ENCODE measurements at places on chromosomes 4 and X.
A peak's percentile ranks its signal among the peaks of the same experiment; 100 is the strongest.

GRCh38 chr4:85498068-85498733 is 23.3 kb downstream of the ARHGAP24 start:
- DNase-seq: no peak

GRCh38 chrX:9195199-9195880 is 161.4 kb upstream of the FAM9B start:
- no peak for DNase-seq

GRCh38 chr4:167222099-167222498 is 12.2 kb downstream of the SPOCK3 start:
- DNase-seq: no peak

GRCh38 chrX:19658030-19658429 is 142.7 kb upstream of the MAP3K15 start:
- DNase-seq: no peak

- DNase-seq: no peak
Observed at GRCh38 chrX:140765043-140765784, 55.7 kb downstream of the LINC00632 start.

DNA sequence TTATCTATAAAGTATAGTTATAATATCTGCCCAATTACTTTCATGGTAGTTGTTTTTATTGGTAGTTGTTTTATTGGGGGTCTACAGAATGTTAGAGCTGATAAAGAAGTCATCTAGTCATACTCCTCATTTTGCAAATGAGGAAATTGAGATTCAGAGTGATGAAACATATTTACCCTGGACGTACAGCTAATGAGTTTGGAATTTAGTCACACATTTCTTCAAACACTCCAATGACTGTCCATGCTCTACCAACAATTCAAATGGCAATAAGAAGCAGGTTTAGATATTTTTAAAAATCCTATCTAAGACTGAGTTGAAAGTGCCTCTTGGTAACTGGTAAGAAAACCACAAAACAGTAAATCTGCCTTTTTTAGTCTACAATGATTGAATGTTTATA is 98.2 kb downstream of the MAGEC1 start:
- no peak for DNase-seq

- DNase-seq: no peak
Observed at GRCh38 chrX:15815779-15816437, 25.6 kb downstream of the ZRSR2 start.

GRCh38 chrX:21926116-21926515 is 14.4 kb upstream of the SMS start:
- DNase-seq: no peak

GRCh38 chrX:50115973-50116372 is 84.8 kb downstream of the AKAP4 start:
- DNase-seq: no peak

- DNase-seq: no peak
Observed at GRCh38 chr4:54742636-54743399, 85.1 kb downstream of the KIT start.

DNA sequence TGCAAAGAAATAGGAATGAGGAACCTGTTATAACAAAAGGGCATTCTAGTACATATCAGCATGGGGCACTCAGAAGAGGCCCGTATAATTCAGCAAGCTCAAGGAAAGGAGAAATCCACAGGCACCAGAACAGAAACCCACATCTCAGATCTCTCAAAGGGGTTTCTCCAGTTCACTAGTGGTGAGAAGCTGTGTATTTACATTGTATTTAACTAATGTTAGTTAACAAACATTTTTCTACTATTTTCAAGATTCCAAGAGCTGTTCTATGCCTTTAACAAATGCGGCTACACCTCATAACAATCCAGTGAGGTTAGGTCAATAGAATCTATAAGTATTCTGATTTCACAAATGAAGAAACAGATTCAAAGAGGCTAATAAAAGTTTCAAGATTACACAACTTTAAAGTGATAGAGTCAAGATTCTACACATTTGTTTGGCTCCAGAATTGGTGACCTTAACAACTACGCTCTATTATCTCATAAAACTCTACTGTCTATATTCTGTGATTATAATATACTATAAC is 77.3 kb downstream of the CXXC4 start:
- no peak for DNase-seq

DNA sequence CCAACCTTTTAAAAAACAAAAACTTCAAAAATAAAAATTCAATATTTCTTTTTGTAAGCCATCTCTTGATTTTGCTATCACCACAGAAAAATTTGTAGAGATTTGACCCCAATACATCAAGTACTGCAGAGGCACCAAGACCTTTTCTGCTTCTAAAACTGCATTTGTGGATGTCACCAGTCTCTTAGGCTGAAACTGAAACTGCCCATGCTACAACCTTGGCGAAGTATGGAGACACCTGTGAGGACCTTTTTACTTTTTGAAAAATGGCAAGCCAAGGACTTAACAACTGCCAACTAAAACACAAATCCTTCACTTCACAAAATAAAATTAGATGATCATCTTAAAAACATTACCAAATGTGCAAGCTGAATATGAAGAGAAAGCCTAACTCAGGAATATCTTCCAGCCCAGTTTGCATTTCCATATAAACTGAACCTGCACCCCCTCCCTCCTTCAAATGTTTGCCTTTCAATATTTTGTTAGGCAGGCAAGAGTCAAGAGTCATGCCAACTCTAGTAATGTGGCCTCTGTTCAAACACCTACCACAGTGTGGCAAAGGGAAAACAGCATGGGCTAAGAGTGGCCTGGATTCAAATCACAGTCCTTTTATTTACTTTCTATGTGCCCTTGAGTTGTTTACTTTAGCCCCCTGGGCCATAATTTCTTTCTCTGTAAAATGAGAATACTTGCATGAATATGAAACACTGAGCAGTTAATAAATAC is 389.4 kb downstream of the OPHN1 start:
- DNase-seq: no peak

DNA sequence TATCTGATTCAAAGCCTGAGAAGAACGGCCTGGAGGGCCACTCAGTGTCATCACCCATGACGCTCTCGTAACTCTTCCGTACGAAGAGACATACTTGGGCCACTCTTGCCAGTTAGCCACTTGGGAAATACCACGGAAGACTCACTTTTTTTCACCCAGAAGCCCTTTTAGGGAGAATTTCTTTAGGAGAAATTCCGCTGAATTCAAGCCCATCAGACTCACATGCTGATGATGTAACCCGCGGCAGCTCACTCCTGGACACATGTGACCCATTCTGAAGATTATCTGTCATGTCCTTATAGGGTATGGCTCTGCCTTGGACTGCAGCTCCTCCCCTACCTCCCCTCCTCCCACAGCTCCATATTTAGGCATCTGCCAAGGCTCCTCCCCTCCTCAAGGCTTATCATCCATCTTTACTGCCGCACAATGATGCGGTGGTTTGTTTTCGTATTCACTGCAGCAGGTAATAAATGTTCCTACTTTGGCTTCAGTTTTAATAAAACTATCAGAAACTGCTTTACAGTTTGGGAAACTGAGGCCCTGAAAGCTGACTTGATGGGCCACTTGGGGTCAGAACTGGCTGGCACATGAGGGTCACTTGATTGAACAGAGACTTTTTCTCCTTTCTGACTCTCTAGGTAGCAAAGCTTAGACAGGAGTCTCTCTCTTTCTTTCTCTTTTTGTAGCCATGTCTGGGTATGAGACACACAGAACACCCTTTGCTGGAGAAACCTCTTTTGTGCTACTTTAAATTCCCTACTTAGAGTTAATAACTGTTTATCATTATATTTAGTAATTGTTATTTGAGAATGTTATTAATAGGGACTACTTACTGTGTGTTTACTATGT is 42.1 kb downstream of the RHOH start:
- peak; percentile 68 for DNase-seq

DNA sequence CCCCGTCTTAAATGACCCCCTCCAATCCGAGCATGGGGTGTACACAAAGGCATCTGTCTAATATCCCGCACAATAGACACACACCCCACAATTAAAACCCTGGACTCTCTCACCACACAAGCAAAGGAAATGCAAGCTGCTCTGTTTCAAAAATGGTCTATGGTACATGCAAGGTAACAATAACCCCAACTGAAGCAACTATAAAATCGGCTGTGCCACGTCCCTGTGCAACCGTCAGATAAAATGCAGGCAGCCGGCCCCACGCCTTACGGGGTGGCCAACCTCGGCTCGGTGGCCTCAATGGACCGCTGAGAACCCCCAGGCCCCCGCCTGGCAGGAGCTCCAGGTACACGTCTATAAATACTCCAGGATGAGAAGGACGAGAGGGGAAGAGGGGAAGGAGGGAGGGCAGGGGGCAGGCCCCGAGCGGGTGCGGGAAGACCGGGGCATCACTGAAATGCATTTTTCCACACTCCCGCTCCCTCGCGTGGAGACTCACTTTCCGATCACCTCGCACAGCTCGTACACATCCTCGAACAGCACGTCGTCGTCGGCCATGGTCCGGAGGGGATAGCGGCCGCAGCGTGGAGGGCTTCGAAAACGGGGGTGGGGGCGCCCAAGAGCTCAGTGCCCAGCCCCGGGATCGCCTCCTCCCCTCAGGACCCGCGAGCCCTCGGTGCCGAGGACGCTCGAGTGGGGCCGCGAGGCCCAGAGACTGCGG is 763 bp downstream of the CASK start:
- DNase-seq: no peak

DNA sequence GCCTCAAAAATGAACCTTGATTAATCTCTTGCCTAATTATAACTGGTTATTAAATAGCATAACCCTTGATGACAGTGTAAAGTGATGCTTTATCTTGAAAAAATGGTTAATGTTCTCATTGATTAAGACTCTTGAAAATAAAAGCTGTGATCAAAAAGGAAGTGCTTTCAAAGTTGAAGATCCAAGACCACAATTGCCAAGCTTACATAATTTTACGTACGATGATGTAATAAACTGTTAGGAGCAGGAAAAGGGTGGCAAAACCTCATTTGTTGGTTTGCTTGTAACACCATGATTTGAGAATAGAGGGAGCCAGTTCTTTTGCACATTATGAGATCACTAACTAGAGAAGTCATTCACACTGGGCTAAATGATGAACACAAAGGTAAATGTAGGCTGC is 322.2 kb downstream of the ADGRL3 start:
- DNase-seq: no peak

GRCh38 chr4:6221851-6222760 is 21.8 kb upstream of the JAKMIP1 start:
- no peak for DNase-seq

GRCh38 chr4:60389633-60390032 is 810.5 kb upstream of the ADGRL3 start:
- no peak for DNase-seq

DNA sequence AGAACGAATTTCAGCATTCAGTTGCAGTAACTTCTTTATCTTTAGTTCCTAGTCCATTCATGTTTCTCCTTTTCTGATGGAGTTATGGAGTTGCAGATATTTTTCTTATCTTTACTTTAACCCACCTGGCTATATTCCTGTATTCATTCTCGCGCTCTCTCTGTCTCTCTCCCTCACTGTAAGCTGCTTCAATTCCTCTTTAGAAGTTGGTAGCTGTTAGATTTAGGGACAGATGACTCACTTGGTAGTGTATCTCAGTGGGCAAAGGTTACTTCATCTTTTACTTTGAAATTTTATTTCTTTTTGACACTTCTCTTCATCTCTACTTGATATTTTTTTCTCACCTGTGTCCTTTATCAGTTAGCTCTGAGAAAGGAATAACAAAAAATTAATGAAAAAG is 49.6 kb upstream of the BRS3 start:
- no peak for DNase-seq

- DNase-seq: no peak
Observed at GRCh38 chr4:105644257-105644656, 64.2 kb downstream of the INTS12 start.

- no peak for DNase-seq
Observed at GRCh38 chr4:184331268-184331995, 113.8 kb upstream of the ENPP6 start.

- no peak for DNase-seq
Observed at GRCh38 chr4:179607003-179607402, 2164.8 kb upstream of the AGA start.

DNA sequence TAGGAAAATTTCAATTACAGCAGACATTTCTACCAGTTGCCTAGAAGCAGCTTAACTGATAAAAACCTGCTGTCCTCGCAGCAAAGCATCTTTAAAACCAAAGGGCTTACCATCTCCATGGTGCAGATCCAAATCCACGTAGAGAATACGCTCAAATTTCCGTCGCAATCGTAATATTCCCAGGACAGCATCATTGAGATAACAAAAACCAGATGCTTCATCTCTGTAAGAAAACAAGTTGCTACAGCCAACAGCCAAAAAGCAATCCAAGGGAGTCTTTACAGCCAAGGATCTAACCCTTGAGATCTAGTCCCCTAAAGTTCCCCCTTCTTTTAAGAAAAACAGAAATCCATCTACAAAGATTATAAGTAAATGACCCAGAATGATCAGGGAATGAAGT is 77.6 kb downstream of the HDAC8 start:
- DNase-seq: no peak

- no peak for DNase-seq
Observed at GRCh38 chr4:185404031-185404430, 7.4 kb downstream of the ANKRD37 start.

DNA sequence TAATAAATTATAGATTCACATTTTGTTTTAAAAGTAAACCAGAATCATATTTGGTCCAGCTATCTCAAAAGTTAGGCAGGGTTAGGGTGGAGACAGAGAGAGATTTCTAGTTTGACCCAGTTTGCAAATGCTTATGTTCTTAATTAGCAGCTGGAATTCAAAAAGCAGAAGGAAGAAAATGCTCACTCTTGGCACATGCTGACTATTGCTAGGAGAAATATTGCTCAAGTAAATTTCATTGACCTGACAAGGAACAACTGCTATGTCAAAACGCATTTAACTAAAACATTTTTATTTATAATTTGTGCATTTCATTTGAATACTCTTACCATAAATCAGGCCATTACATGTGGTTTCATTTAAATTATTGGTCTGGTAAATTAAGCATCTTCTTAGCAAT is 131.8 kb downstream of the GLRA3 start:
- DNase-seq: no peak

Measured in activated CD4-positive, alpha-beta T cell treated with anti-CD3 and anti-CD28 coated beads for 1 hour (primary cell).